ENCODE measurements at places on chromosomes 3 and 15.

DNA sequence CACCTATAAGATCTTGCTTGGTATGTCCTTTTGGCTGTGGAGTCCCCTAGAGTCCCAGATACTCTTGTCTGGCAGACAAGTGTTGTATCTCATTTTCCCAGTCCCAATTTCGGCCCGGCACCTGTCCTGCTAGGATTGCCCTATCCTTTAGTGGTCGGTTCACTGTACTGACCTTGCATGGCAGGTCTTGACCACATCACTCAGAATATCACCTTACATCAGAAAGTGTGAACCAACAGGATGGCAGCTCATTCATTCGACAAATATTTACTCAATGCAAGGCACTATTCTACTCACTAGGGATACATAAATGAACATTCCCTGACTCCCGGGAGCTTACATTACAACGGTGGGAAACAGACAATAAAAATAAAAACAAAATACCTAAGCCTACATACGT, 5.7 kb upstream of the CCDC80 start:
- no peak overlapping the region for H3K27ac ChIP-seq
- H3K4me1 ChIP-seq: no peaks in the 10 kb centered on the region
- H3K36me3 ChIP-seq: no peaks in the 10 kb centered on the region
- H3K4me3 ChIP-seq: no peak overlapping the region
- H3K27me3 ChIP-seq: no peaks in the 10 kb centered on the region

DNA sequence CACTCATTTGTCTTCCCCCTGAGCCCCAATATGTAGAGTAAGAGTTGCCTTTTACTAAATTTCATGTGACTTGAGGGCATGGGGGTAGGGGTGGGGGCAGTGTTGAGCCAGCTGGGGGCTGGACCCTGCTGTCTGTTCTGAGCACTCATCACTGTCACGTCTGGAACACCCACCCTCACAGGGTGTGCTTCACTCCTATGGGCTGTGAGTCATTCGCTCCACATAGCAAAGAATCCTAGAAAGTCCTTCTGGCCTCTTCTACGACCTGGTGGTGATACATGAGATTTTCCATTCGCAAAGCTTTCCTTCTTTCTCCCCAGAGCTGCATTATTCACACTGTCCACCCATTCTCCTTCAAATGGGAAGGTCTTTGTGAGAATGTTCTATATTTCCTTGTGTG, 43.6 kb upstream of the MGLL start:
- no peak overlapping the region for H3K27ac ChIP-seq
- DNase-seq: no peak
- H3K4me1 ChIP-seq: no peaks in the 10 kb centered on the region

DNA sequence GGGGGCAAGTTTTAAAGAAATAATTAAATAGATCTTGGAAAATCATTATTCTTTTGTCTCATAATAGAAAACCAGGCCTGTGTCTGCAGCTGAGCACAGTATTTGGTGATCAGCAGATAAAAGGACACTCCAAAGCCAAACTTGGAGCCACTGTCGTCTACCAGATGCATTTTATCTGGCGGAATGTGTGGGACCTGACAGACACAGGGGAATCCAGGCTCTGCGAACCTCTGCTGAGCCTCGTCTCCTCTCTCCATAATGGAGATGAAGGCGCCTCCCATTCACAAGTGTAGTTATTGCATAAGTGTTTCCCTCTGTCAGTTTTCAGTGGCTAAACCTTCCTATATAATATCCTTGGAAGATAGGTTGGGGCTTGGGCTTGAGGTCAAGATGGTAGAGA, 42.1 kb downstream of the EEFSEC start:
- H3K4me3 ChIP-seq: no peak overlapping the region
- H3K27ac ChIP-seq: no peak overlapping the region
- H3K36me3 ChIP-seq: no peaks in the 10 kb centered on the region
- no peaks in the 10 kb centered on the region for H3K4me1 ChIP-seq
- H3K27me3 ChIP-seq: no peaks in the 10 kb centered on the region

DNA sequence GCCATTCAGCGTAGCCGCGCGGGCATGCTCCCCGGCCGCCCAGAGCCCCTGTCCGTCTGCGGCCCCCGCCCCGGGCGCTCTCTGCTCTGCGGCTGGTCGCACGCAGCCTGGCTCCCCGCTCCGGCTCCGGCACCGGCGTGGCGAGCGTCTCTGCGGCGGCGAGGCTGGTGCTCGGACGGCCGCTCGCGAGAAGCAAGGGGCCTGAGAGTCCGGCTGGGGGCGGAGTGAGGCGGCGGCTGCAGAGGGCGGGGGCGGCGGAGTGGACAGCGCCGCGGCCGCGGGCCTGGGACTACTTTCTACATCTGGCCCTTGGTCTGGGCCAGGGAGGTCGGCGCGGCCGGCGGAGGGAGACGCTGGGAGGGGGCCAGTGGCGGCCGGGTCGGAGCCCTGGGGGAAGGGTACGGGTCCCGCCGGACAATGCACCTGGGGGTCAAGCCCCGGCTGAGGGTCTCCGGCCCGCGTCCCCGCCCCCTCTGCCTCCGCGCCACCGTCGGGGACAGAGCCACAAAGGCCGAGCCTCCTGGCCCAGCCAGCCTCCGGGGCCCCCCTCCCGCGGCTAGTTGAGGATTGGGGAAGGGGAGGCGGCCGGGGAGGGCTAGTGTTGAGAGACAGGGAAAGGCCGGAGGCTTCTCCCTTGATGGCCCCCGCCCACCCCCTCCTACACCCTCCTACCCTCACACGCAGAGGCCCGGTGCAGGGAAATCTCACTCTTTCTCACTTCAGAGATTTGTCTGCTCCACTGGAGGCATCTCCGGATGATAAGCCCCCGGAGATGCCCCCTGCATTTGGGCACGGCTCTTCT, at the start of gene PRTG:
TSS of gene PRTG (minus strand) at position 226 of the 802 bp plus-strand sequence. CDS start at position 5, 221 bp downstream.
- H3K36me3 ChIP-seq: no peaks in the 10 kb centered on the region
- no peak for DNase-seq
- H3K4me1 ChIP-seq: peaks cover 6% of the 10 kb centered on the region
- H3K4me3 ChIP-seq: peak within 1 kb of the TSS; percentile 47
- H3K27me3 ChIP-seq: peaks cover 37% of the 10 kb centered on the region

DNA sequence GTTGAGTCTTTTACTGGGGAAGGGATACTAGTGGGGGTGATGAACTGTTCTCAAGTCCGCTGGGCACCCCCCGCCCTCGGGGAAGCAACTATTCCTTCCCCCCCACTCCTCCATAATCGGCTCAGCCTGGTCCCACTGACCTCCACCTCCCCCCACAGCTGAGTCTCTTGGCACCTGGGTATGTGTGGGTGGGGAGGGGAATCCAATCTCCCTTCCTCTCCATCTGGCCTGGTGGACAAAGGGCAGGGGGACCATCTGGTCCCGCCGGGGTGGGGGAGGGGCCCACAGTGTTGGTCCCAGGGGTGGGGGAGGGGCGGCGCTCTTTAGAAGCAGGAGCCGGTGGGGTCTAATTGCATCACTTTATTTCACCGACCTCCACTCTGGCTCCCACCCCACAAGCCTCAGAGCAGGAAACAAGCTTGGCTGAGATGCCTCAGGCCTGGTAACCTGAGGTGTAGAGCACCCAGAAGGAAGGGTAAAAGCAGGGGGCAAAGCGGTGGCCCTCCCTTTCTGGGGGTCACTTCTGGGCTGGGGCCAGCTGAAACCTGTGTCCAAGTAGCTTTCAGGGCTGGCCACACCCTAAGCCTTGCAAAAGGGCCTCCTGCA, 1.0 kb upstream of the PCBP4 start:
- peak overlapping the region; percentile 44 for H3K27ac ChIP-seq
- DNase-seq: no peak
- no peaks in the 10 kb centered on the region for H3K36me3 ChIP-seq
- H3K27me3 ChIP-seq: no peaks in the 10 kb centered on the region

- H3K4me1 ChIP-seq: peaks cover 3% of the 10 kb centered on the region
- H3K27me3 ChIP-seq: no peaks in the 10 kb centered on the region
- peaks cover 44% of the 10 kb centered on the region for H3K36me3 ChIP-seq
- H3K4me3 ChIP-seq: no peak overlapping the region
- DNase-seq: no peak
- no peak overlapping the region for H3K27ac ChIP-seq
Measured at GRCh38 chr15:60469893-60470641, 8.9 kb downstream of the ICE2 start.

GRCh38 chr15:64622410-64623260, 152.8 kb downstream of the RBPMS2 start:
- peak overlapping the region; percentile 27 for H3K4me3 ChIP-seq
- DNase-seq: peak; percentile 47
- peak overlapping the region; percentile 64 for H3K27ac ChIP-seq
- peaks cover 77% of the 10 kb centered on the region for H3K4me1 ChIP-seq

GRCh38 chr15:71562251-71562650, 248.1 kb upstream of the NR2E3 start:
- H3K27ac ChIP-seq: no peak overlapping the region
- H3K36me3 ChIP-seq: no peaks in the 10 kb centered on the region
- no peak overlapping the region for H3K4me3 ChIP-seq
- H3K27me3 ChIP-seq: no peaks in the 10 kb centered on the region
- DNase-seq: no peak
- H3K4me1 ChIP-seq: no peaks in the 10 kb centered on the region

DNA sequence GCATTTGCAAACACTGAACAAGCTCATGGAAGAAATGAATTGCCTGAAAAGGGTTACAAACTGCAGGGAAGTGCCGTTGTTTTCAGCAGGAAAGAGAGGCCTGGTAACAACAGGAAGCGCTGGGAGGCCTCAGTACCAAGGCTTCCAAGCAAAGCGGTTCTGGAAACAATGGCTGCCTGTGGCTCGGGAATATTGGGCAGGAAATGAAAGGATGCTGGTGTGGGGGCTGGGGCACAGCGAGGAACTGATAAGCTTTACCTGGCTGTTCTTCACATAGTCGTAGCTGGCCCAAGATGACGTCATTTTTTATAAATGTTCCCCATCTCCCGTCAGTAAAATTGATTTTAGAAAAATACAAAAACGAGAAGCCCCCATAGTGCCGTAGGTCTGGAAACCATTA, 55.9 kb downstream of the ARHGAP31 start:
- no peak for DNase-seq
- peaks cover 6% of the 10 kb centered on the region for H3K4me1 ChIP-seq
- no peak overlapping the region for H3K4me3 ChIP-seq
- H3K36me3 ChIP-seq: no peaks in the 10 kb centered on the region

DNA sequence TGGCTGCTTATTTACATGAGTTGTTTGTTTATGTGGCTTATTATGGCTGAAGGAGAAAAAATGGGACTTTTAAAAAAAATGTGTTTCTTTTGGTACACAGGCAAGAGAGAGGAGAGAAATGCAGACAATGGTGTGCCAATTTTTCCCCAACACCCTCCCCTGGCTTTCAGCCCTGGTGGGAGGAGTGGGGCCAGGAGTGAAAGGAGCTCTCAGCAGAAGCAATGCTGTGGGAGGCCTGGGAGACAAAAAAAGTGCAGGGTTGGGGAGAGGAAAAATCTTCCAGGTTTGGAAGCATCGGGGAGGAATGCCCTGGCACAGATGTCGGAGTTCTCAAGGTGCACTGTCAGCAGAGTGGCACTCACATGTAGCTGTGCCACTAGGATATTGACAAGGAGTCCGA, 117.7 kb upstream of the FOXB1 start:
- no peaks in the 10 kb centered on the region for H3K36me3 ChIP-seq
- H3K27me3 ChIP-seq: no peaks in the 10 kb centered on the region
- DNase-seq: no peak

DNA sequence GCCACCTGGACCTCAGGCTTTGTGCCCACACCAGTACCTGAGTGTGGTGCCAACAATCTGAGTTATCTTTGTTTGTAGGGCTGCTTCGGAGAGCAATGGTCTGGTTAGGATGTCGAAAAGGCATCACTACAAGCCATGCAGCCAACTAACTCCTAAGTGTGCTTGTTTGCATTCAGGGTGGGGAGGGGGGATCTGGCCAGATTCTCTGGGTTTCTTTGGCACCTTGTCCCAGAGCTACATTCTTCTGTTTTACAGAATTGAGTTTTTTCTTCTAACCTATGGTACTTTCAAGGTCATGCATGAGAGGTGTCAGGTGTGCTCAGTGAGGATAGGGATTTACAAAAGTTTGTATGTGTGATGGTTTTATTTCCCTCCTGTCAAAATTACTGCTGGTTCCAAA, 391.4 kb upstream of the RARB start:
- H3K4me3 ChIP-seq: no peak overlapping the region
- no peak for DNase-seq
- no peaks in the 10 kb centered on the region for H3K27me3 ChIP-seq
- no peak overlapping the region for H3K27ac ChIP-seq
- no peaks in the 10 kb centered on the region for H3K36me3 ChIP-seq
- no peaks in the 10 kb centered on the region for H3K4me1 ChIP-seq

- H3K27ac ChIP-seq: no peak overlapping the region
- no peak for DNase-seq
- H3K27me3 ChIP-seq: no peaks in the 10 kb centered on the region
- peaks cover 15% of the 10 kb centered on the region for H3K4me1 ChIP-seq
- no peak overlapping the region for H3K4me3 ChIP-seq
- no peaks in the 10 kb centered on the region for H3K36me3 ChIP-seq
Measured at GRCh38 chr15:85024509-85025336, 43.1 kb downstream of the PDE8A start.

DNA sequence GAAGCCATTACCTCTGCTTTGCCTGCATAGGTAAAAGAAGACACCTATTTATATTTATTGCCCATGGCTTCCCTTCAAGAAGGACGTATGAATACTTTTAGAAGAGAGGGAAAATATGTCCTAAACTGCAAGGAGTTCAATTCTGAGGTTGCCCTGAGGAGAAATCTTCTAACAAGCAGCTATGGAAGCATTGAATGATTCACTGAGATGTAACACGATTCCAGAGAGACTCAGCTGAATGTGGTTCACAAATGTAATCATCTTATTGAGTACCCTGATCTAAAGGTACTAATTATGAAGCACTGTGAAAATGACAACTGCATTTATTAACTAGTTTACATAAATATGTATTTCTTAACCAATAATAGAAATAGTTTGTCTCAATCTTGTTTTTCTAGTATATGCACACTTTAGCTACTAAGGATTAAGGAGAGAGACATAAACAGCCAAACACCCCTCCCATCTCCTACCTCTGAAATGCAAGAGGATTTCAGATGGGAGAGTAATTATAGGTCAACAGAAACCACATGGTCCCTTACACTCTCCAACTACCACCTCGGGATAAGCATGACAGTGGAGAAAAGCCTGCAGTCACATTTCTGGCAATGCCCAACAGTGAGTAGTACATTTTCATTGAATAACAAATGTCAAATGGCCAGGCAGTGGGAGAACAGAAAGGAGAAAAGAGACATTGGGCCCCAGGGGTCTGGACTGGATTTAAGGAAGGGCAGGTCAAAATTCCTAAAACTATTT, 506.2 kb upstream of the IL12A start:
- no peak for DNase-seq
- no peak overlapping the region for H3K27ac ChIP-seq

- H3K27ac ChIP-seq: no peak overlapping the region
- H3K36me3 ChIP-seq: no peaks in the 10 kb centered on the region
- H3K4me1 ChIP-seq: no peaks in the 10 kb centered on the region
- H3K4me3 ChIP-seq: no peak overlapping the region
Measured at GRCh38 chr3:25823314-25823713, 33.4 kb downstream of the OXSM start.

- no peak overlapping the region for H3K4me3 ChIP-seq
- H3K27ac ChIP-seq: no peak overlapping the region
- no peaks in the 10 kb centered on the region for H3K36me3 ChIP-seq
- DNase-seq: no peak
Measured at GRCh38 chr3:151918253-151919029, 45.0 kb downstream of the SUCNR1 start.

Measured in effector memory CD4-positive, alpha-beta T cell (primary cell).